AML-193 (cell line): ENCODE measurements at places on chromosomes 16 and 17.

- peak; percentile 39 for DNase-seq
Measured at GRCh38 chr17:41812381-41813151, at the start of gene FKBP10. FKBP10 (plus strand) TSS chr17:41813004; CDS start chr17:41813035, 31 bp downstream.

DNA sequence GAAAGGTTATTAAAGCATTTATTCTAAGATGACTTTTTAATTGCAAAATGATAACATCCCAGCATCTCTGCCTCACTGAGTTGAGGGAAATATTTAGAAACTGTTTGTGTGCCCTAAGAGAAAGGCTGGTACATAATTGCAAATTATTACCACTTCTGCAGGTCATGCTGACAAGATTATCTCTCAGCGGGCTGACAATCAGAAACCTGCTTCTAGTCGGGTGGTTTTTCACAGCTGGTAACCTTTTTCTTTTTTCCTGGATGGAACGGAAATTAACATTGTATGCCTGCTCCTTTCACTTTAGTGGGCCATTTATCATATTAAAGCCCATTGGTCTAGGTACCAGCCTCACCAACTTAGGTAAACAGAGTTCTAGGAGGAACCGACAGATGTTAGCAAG is 17.0 kb upstream of the NUDT7 start:
- DNase-seq = no peak

DNA sequence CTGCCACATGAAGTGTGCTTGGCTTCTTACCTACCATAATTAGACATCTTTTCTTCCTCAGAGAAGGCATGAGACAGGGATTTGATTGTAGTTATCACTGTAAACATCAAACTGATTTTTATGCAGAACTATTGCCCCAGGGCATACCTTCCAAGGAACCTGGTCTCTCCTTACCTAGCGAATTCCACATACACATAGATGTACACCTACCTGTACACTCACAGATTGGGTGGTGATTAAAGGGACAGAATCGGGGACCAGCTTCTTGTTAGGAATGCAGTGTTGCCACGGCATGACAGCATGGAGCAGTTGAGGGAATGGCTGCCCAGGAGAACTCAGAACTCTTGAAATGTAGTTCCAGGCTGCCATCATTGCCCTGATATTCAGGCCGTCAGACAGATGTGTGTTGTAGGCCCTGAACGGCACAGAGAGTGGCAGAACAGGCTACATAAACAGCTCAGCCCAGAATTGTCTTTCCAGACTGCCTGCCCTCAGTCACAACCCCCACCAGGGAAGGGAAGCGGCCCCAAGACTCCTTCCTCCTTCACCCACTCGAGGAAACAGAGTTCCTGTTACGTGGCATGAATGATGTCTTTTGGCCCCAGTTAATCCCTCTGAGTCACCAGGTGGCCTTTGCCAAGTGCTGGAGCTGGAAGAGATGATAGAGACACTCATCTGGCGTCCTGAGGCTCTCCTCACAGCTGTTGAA is 17.8 kb upstream of the NAGLU start:
- DNase-seq = peak; percentile 40

GRCh38 chr17:2336852-2337543 is at the start of gene SGSM2:
SGSM2 (plus strand) TSS chr17:2337501; CDS start chr17:2337689, 188 bp downstream.
- DNase-seq = no peak

DNA sequence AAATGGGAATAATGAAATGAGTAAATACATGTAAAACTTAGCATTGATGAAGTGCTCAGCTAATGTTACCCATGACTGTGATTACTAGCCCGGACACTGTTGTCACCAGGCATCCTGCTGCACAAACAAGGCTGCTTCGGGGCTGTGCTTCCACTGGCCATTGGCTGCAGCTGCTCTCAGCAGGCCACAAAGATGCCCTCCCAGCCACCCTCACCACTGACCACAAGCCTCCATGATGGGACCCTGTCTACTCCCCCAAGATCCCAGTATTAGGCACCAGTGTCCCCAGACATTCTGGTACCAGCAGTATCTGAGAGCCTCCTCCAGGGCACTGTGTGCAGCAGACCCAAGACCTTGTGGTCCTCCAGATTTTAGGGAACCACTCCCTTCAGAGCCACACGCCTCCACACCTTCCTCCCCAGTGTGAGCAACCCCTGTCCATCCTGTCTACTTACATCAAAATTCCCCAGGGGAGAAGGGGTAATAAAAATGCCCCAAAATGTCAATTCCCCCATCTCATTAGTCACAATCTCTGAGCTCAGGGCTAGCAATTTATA is 19.7 kb upstream of the NUP93 start:
- DNase-seq = no peak

DNA sequence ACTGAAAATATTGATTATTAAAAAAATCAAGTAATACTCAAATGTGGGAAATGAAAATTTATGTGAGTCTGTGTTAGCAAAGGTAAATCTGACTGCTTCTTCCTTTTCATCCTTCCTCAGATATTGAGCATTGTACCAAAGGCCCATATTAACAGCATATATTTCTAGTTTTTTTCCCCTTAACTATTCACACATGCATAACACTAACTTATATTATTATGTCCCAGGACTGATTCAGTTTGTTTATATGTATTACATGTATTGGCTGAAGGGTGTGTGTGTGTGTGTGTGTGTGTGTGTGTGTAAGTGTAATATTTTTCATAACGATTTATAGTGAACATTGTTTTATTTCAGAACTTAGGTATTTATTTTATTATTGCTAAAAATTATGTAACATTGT is 74.2 kb downstream of the BCAS3 start:
- DNase-seq = no peak

DNA sequence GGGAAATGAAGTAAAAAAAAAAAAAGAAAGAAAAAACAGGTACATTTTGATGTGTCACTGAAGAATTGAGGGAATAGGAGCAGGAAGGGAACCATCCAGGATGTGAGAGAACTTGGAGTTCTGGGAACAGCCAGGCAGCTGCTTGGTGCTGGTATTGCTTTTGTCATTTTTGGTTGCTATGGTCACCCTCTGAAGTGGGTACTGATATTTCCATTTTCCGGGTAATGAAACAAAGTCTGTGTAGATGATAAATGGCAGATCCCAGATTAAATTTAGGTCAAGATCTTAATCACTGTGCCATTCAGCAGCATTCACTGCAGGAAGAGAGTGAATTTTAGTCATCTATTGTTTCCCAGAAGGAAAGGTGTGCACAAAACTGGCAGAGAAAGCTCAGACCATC is 93.6 kb downstream of the ABCA8 start:
- DNase-seq = no peak

GRCh38 chr17:54781389-54781788 is 119.3 kb upstream of the TOM1L1 start:
- DNase-seq = no peak

DNA sequence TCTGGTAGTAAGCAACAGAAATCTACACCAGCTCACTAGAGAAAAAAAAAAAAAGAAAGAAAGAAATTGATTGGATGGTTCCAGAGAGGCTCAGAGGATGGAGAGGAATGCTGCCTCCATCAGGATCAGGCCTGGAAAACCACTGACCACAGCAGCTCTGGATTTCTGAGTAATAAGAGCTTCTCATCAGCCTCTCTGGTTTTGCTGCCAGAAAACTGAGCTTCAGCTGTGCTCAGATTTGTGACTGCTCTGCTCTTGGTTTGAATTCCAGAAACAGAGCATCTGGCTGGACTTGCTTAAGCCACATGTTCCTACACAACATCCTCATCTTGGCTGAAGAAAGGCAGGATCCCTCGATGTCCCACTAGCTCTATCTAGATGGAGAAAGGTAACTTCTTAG is 25.9 kb downstream of the IRX6 start:
- no peak for DNase-seq

DNA sequence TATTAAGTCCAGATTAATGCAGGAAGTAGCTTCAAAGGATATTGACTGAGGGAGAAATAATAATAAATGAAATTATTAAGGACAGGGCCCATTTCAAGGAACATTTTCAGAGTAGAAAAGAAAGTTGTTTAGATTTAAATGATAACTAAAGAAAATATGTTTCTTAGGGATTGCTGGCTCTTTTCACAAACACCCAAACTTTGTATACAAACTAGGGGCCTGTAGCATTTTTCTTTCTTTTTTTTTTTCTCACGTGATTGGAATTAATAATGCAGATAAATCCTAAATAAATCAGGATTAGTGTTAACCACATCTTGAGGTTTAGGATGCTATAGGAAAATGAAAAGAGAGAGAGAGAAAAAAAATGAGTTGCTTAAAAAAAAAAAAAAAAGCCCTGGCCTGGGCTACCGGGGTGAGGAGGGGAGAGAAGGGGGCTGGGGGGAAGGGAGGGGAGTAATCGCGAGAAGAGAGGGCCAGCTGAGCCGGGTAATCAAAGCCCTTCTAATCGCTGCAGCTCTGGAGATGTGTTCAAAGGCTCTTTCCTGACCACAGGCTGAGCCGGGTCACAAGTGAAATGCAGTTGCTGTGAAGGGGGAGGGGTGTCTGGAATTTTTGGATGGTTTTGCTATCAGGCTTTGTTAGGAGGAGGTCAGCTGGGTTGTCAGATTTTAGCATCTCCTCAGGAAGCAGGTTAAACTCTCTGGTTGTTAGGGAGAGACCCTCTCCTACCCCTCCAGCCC is 104.6 kb upstream of the ZFHX3 start:
- DNase-seq = no peak

DNA sequence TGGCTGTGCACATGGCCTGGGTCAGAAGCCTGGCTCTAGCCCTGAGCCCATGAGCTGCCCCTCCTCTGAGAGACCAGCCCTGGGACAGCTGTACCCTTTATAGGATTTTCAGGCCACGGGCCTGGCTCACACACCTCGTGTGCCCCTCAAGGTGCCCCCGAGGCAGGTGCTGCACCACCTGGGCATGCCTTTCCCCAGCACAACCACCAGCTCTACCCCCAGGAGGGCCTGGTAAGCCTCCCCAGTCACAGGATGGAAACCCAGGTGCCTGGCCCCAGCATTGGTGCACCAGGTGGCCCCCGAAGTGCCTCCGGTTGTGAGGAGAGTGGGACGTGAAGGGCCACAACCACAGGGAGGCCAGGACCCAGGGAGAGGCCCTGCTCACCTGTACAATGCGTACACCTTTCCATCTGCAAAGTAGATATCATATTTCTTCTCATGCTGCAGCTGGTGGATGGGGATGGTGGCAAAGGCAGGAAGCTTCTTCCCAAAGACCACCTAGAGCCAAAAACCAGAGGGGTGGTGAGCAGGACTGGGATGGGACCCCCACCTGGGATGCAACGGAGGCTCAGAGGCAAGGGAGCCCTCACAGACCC is 6.3 kb downstream of the ZNF598 start:
- DNase-seq = no peak

- DNase-seq = no peak
Measured at GRCh38 chr17:76461765-76462555, 5.4 kb upstream of the AANAT start.

DNA sequence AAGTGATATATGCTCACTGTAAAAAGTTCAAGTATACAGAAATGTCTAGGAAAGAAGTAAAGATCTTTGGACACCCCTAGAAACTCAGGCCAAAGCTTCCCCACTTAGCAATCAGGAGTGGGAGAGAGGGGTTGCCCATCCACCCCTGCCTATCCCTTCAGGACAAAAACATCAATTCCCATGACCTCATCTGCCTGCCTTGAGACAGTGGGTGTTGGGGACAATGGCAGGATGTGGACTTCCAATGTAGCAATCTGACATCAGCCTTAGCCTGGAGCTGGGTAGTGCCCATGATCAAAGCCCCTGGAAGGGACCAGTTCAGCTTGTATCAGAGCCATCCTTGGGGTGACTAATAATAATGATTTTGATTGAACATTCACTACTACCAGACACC is 18.1 kb downstream of the ITPRIPL2 start:
- DNase-seq = no peak

DNA sequence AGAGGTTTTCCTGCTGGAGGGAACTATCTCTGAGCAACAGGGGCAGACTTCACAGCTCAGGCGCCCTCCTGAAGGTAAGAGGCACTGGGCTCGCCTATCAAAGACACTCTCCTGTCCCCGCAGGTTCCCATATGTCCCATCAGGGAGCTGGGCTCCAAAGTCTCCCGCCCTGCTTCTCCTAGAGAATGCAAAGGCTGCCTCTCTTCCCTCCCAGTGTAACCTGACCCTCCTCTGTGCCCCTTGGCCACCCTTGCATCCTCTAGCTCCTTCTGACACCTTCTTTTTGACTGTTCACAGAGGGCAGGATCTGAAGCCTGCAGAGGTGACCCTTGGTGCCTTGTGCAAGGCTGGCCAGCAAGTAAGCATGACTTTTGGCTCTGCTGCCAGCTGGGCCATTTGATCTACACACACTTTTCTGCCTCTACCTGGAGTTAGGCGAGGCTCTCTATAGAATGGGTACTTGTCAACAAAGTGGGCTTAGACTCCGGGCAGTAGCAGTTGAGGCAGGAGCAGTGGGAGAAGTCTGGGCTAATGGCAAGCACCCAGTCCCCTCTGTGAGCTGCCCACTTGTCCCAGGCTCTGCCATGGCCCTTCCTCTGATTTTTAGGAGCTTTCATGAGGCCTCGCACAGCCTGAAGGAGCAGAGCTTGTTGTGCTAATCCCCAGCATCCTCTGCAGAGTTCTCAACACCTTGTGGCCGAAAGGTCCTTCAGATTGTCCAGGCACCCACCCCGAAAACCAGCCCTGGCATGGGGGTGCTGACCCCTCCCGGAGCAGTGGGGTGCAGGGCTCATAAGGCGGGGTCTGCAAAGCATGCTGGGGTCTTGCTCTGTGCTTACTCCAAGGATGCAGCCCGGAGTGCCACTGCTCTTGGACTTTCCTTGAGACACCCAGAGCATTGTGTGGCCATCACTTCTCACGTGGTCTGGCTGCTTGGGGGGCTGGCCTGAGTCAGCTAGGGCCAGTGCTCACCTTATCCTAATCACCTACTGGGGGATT is 122.9 kb downstream of the METRNL start:
- DNase-seq = no peak

DNA sequence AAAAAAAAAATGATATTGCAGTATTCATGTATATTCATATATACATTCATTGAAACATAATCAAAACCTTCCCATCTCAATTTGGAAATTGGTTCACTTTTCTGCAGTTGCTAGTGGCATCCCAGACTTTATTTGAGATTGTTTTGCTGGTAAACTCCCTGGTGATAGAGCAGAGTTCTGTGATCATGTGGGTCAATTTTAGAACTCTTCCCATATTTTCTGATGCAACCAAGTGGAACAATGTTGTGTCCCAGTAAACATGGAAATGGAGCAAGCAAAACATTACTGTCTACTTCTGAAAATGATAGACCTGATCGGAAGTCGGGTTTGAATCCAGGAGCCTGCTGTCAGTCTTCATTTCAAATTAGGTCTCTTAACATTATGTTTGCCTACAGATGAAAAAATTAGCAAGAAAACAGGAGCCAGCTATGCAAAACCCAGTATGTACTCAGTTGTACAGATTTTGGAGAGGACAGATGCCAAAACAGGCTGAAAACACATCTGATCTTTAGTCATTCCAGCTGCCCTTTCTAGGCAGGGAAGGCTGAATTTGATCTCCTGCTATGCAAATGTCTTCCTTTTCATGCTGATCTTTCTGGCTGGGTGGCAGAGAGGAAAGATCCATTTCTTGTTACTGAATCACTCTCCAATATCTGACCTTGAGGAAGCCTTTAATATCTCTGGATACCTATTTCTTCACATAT is 786.6 kb upstream of the SOX9 start:
- DNase-seq = no peak

GRCh38 chr17:27871407-27871806 is 21.8 kb downstream of the LYRM9 start:
- no peak for DNase-seq
